ENCODE measurements at places on chromosomes 4 and X.

- no peak for DNase-seq
Observed at GRCh38 chr4:2995546-2996265, 32.3 kb downstream of the GRK4 start.

GRCh38 chr4:10656988-10657387 lies 27.6 kb downstream of the CLNK start:
- DNase-seq: no peak

- DNase-seq: no peak
Observed at GRCh38 chrX:11533199-11533651, 132.5 kb downstream of the ARHGAP6 start.

- no peak for DNase-seq
Observed at GRCh38 chr4:174193438-174194374, 89.8 kb downstream of the FBXO8 start.

GRCh38 chr4:7971159-7971631 lies 31.5 kb upstream of the AFAP1 start:
- no peak for DNase-seq

- no peak for DNase-seq
Observed at GRCh38 chrX:8955511-8955910, 78.4 kb downstream of the FAM9B start.

GRCh38 chr4:162229670-162230069 lies 65.9 kb upstream of the FSTL5 start:
- no peak for DNase-seq

DNA sequence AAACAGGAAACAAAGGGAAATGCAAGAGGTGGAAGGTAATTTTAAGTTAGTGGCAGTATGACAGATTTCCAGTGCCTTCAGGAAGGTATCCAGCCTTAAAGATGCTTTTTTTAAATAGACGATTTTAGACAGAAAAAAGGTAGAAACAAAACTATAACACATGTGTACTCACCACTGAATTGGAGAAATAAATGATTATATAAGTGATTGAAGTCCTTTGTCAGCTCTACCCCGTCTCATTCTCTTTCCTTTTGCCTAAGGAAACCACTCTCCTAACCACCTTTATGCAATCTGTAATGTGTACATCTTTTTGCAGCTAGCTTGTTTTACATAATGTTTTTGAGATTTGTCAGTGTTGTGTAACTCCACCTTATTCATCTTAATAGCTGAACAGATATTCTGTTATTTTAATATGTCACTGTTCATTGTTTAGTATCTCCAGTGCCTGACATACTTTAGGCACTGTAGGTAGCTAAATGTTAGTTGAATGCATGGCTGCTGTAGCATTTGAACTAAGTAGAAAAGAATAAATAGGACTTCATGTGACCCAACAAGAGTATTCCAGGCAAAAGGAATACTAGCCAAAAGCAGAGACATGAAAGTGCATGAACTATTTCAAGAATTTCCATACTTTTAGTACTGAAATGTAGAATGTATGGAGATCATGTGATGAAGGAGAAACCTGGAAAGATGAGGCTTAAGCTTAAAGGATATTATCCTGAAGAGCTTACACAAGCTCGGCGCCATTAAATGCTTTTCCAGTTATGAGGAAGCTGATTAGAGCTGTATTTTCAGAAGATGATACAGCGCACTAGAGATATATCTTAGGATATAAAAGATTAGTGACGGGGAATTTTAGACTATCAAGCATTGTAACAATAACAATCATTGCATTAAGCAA lies 865 bp downstream of the FAM200B start:
- DNase-seq: no peak

GRCh38 chr4:180993244-180993836 lies 1249.9 kb upstream of the TENM3 start:
- no peak for DNase-seq

GRCh38 chrX:121084903-121085611 lies 37.6 kb downstream of the GLUD2 start:
- no peak for DNase-seq

GRCh38 chrX:29662101-29662500 lies 553.3 kb upstream of the MAGEB2 start:
- no peak for DNase-seq

DNA sequence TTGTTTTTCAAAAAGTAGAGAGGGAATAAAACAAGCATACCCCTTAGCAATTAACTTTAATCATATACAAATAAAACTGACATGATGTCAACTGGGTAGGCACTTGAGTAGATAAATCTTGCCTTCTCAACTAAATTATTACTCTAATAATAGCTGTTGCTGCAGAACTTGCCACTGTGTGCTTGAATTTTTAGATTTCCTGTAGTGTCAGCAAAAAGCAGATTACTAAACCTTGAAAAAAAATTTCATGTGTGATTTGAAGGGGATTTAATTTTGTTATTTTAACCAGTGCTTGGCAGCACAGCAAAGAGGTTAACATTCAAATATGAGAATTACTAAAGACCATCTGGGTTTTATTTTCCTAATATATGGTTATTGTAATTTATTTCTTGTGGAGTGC lies 438.3 kb upstream of the SPANXN1 start:
- DNase-seq: no peak

DNA sequence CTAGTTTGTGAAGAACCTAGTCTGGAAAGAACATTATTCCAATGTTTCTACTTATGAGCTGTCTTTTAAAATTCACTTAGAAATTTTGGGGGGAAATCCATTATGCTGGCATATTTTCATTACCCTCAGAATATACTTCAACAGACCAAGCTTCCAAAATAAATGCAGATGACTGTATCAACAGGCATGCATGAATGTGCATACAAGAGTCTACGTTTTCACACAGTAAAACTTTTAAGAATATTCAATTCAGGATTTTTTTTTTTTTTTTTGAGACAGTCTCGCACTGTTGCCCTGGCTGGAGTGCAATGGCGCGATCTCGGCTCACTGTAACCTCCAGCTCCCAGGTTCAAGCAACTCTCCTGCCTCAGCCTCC lies 49.7 kb downstream of the ABCG2 start:
- DNase-seq: no peak

DNA sequence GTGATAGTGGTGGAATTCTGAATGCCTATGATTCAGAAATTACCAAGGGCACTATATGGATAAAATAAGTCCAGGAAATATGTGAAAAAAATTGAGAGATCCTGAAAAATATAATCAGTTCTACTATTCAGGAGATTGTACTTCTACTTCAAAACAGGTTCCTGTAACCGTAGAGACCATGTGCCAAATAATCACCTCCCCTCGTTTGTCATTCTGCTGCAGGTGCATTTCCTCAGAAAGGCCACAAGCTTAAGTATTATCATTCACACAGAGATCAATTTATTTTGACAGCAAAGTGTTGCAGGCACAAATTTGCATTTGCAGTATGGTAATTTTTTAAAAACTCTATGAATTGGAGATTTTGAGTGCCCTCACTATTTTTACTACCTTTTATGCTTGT lies 1000.0 kb downstream of the CCSER1 start:
- DNase-seq: no peak

DNA sequence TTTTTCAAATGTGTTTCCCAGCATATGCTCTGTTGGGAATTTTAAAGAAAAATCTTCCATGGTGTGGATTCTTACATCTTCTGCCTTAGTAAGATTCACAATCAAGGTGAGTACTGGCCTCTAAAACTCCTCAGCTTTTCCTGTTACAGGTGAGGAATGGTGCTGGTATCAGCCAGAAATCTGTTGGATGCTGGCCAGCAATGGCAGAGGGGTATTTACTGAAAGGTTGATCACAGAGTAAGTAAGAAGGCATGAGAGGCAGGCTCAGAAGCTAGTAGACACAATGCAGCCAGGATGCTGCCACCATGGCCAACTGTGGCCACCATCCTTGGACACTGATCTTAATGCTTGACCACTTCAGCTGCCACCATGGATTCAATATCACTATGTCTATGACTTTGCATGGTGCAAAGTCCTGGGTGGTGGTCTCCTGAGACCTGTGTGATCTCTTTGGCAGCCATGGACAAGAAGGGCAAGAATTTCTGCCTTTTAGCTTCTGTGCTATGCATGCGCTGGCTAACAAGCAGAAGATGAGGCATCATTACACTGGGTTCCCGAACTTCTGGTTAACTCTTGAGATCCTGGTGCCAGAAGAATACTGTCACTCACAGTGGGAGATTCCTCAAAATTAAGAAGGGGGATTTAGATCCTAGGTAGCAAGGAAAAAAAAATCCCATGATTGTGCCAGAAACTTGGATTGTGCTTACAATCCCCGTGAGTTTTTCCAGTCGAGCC lies 60.2 kb downstream of the CHRNA9 start:
- DNase-seq: no peak

All from ecto neural progenitor cell (in vitro differentiated cells).